ENCODE measurements at places on chromosomes 16 and 17. TPM values are rescaled to one million over a fixed set of nuclear protein-coding genes. Genes with fewer than 3 reads are reported as not detected.
A peak's percentile ranks its signal among the peaks of the same experiment; 100 is the strongest.

The CD300A gene
- total RNA-seq = 52.0 TPM

The SPATA22 gene
- 0.27 TPM for total RNA-seq

The CNGB1 gene
- not detected for total RNA-seq

GRCh38 chr16:56411123-56411522, 14.2 kb downstream of the AMFR start:
- DNase-seq = no peak

DNA sequence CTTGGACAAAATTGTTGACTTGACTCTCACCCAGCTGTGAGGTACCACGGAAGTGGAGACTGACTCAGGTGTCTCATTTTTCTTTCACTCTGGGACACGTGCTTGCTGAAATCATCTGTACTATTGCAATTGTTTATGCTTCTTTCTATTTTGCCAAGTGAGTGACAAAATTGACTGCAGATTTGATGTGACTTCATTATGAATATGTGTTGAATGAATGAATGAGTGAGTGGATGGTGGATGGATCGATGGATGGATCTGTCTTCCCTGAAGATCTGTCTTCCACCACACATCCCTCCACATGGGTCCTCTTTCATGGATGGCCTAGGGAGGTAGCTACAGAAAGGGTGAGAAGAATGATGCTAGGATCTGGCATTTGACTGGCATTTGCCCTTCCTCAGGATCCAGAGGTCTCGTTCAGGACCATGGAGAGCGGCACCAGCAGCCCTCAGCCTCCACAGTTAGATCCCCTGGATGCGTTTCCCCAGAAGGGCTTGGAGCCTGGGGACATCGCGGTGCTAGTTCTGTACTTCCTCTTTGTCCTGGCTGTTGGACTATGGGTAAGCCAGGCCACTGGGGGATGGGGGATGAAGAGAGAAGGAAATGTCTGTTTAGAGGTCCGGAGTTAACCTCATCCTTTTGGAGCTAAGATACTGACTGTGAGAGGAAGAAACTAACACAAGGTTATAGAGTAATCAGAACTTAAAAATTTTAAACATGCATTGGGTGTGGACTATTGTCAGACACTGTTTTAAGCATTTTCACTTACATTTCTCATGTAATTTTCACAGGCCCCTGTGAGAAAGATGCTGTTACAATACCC, 12.7 kb downstream of the SLC5A11 start:
- DNase-seq = peak; percentile 49

The DHRS7C gene
- total RNA-seq = not detected
